Heart left ventricle (tissue), 16 donors: ENCODE measurements at places on chromosomes 6 and 20. TPM values are rescaled to one million over a fixed set of nuclear protein-coding genes. Genes with fewer than 3 reads are reported as not detected.
A peak's percentile ranks its signal among the peaks of the same experiment; 100 is the strongest.

DNA sequence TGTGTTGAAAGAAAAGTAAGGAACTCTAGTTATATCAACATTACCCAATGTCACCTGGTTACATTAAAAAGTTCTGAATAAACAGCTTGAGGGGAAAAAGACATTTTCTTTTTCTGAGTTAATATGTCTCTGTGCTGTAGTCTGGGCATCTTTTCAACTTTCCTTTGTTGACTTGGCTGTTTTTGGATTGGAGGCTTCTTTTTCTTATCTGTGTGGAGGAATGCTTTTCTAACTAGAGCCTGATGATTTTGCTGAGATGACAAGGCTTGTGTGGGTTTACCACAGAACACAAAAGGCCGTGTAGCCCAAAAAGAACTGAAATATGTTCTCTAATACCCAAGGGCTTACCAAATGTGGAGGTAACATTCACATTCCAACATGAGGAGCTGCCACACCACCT, 161.8 kb downstream of the KCNQ5 start:
- no peak for DNase-seq

DNA sequence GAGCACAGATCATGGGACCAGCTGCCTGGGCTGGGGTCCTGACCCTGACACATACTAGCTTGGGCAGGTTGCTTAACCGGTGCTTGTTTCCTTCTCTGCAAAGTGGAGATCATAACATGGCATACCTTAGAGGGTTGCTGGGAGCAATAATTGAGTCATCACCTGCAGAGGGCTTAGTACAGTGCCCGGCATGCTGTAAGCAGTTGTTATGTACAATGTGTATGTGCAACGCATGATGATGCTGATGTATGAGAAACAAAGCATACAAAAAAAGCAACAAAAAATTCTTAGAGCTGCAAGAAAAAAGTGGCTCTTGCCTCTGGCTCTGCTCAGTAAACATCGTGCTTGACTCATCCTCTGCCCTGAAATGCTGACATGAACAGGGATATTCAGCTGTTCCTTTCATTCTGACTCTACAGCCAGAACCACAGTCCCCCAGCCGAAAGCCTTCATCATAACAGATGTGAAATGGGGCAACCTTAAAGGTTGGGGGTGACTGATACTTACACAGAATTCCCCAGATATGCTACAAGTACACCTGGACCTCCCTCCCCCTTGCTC, 91.7 kb downstream of the CLIC5 start:
- DNase-seq, result no peak

GRCh38 chr6:152920016-152920415, 62.8 kb downstream of the FBXO5 start:
- DNase-seq, result no peak

DNA sequence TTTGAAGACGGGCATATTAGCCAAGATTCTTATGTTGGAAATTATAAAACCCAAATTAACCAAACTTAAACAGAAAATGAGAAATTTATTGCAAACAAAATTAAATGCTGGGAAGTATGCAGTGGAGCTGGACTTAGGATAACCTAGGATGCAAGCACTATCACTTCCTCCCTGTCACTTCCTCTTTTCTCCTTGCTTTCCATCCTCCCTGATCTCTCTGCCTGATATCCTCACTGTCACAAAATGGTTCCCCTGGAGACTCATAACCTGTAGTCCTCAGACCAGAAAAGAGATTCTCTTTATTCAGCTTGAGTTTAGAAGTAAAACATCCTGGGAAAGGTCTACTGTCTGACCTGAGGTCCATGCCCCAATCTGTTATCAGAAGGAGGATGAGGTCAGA, 7.4 kb upstream of the KLHL32 start:
- DNase-seq, result no peak

DNA sequence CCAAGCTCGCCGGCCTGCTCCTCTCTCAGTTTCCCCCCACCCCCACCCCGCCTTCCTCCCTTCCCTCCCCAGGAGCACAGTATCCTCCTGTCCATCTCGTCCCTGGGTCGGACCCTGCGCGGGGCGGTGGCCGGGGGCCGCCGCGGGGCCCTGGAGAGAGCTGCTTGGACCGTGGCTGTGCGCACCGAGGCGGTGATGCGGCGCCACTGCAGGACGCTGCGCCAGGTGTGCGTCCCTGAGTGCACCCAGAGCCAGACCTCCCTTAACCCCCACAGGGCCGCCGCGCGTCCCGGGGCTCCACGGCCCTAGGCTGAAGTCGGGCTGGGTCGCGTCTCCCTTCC, 2.2 kb downstream of the C20orf204 start:
- no peak for DNase-seq

- DNase-seq, result no peak
Measured at GRCh38 chr6:144248003-144248402, 37.1 kb upstream of the UTRN start.

ELOVL2 gene
- total RNA-seq, result 1.4 TPM

DNA sequence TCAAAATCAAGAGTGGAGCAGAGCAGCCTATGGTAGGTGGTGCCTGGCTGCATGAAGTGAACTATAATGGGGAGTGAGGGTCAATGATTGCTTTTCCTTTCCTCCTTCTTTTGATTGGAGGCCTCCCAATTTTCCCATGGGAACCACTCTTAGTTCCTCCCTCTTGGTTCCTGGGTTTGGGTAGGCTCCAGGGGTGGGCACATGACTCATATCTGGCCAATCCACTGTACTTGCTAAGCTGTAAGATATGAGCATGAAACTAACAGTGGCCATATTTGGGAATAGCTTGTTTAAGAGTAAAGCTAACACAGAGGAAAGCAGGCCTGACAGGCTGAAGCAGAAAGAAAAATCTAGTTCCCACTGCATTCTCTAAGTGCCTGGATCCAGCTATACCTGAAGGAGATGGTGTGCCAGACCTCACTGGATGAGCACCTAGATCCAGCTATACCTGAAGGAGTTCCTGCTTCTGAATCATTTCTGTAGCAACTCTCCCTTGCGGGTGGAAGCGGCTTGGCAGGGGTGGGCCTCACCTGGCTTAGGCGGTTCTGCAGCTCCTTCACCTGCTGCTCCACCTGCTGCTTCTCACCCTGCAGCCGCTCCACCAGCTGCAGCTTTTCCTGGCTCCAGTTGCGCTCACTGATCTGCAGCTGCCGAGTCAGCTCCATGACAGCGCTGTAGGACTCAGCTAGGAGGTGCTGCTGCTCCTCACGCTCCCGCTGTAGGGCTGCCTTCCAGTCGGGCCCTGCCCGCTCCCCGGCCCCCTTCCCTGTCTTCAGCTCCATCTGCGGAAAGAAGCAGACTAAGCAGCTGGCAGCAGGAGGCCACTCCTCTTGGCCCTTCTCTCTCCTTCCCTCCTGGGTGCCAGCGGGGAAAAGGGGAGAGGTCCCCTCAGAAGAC, 29.0 kb upstream of the DSN1 start:
- DNase-seq, result no peak

GRCh38 chr6:82779041-82779440, 286.6 kb downstream of the UBE3D start:
- no peak for DNase-seq

SYNDIG1 gene
- 26.9 TPM for total RNA-seq

DNA sequence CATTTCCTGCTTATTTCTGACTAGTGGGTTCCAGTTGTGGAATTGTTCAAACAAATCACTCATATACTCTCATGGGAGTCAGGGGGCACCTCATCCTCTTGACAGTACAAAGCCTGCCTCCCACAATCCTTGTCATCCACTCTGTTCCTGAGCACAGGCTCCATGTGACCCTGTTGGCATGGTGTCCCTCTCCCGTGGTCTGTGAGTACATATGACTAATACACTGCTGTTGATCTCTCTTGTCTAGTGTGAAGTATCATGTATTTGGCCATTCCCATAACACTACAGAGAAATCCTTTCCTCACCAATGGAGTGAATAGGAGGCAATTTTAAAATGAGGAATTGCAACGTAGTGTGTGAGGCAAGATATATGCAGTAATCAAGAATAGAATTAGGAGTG, 185.3 kb downstream of the OGFRL1 start:
- DNase-seq, result peak; percentile 20

DNA sequence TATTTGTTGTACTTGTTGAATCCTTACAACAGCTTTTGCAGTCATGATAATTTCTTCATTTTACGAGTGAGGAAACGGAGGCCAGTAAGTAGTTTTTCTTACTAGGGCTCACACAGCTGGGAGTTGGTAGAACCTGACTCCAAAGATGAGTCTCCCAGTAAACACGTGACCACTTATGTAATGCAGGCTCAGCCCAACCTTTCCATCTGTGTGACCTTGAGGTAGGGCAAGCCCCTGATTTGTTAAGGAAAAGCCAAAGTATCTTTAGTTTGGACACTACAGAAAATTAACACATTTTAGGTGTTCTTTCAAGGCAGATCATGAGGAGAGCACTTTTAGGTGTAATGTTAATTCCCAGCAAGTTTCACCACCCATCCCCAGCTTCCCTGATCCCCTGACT, 111.3 kb downstream of the LRRC1 start:
- no peak for DNase-seq

WFDC10B gene
- total RNA-seq, result not detected

TFAP2B gene
- not detected for total RNA-seq

FABP7 gene
- total RNA-seq, result not detected

GRCh38 chr6:6713657-6714056, 125.1 kb downstream of the LY86 start:
- DNase-seq, result no peak

DNA sequence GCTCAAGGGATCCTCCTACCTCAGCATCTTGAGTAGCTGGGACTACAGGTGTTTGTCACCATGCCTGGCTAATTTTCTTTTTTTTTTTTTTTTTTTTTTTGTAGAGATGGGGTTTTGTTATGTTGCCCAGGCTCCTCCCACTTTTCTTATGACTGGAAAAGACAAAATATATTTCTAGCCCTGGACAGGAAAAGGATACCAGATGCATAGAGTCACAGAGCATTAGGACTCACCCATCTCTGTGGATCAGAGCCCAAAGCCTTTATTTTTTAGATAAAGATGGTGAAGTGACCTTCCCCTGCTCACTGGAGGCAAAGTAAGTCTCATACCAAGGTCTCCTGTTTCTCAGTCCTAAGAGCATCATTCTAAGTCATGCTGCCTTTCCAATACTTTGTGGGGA, 3.4 kb downstream of the TRIM10 start:
- DNase-seq, result no peak

DNA sequence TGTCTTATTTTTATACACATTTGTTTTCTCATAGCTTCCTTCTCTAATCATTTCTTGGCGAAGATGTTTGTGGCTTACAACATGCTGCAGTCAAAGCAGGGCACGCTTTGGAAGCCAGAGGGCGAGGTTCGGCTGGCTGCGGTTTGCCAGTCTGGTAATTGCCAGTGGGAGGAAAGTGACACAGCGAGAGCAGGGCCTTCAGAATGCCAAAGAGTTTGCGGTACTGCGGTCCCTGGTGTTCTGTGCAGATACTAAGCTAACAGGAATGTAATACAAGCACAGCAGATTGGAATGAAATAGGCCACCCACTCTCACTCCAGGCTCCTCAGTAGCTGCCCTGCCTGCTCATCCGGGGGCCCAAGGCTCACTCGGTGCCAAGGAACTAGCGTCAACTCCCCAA, 58.7 kb upstream of the TGM3 start:
- peak; percentile 28 for DNase-seq

CRISP2 gene
- total RNA-seq, result not detected

DNA sequence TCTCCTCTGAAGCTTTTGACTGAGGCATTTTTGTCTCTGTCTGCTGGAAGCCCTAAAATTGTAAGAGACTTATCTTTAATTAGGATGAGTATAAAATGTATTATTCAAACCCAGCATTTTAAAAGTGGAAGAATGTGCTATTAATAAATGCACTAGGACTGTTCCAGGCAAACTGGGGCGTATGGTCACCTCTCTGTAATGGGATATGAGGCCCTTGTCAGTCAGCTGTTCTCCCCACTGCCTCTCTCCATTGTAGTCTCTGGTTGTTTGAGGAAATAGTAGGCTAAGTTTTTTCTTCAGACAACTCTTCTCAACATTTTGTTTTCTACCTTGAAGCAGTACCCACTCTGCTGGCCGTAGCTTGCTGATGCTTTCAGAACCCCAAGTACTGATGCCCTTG, 14.3 kb upstream of the DEF6 start:
- no peak for DNase-seq

DNA sequence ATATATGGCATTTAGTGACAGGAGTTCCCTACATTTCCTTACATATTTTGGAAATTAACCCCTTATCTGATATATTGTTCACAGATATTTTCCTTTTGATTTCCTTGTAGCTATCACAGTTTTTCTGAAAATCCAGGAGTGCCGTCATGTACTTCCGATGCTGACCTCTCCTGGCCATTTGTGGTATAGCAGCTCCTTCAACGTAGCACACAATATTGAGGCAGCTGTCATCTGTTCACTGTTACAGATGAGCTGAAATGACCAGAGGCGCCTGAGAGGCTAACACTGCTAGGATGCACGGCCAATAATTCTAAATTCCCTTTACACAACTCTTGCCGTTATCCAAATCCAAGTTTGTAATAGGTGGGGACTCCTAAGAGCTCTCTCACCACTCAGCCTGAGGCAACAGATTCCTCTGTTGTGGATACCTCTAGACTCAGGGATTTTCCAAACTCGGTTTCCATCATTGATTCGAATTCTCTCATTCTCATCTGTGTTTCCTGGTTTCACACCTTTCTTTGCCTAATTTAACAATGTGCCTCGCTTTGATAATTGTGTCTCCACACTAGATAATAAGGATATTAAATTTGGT, 53.0 kb downstream of the MMUT start:
- peak; percentile 26 for DNase-seq

ZBTB9 gene
- total RNA-seq, result 3.9 TPM

ADAM33 gene
- total RNA-seq, result 3.4 TPM

ELOVL5 gene
- total RNA-seq, result 21.1 TPM

- DNase-seq, result no peak
Measured at GRCh38 chr6:107144014-107144413, 28.7 kb upstream of the BEND3 start.

- no peak for DNase-seq
Measured at GRCh38 chr6:24448396-24448795, 41.0 kb downstream of the GPLD1 start.

DNA sequence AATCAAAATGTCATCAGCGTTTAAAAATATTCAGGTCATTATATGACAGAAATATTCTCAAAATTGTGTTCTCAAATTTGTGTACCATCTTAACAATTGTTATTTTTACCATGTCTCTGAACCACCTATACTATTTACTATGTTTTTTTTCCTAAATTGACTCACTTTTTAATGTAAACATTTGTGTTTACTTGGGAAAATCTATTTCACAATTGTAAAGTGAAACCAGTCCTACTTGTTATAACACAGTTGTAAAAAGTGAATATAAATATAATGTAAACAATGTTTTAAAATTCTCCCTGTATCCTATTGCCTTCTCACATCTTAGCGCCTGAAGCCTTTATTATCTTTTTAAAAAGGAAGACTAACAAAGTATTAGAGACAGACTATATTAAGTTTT, 83.5 kb downstream of the ADGRG6 start:
- DNase-seq, result no peak
